ENCODE measurements at places on chromosomes 1 and 21.
A peak's percentile ranks its signal among the peaks of the same experiment; 100 is the strongest.

- no peak for DNase-seq
Observed at GRCh38 chr1:21913763-21914162, 23.3 kb downstream of the HSPG2 start.

- no peak for DNase-seq
Observed at GRCh38 chr1:24905355-24905978, 24.6 kb downstream of the RUNX3 start.

GRCh38 chr1:37704966-37705365 is 12.7 kb downstream of the CDCA8 start:
- no peak for DNase-seq

DNA sequence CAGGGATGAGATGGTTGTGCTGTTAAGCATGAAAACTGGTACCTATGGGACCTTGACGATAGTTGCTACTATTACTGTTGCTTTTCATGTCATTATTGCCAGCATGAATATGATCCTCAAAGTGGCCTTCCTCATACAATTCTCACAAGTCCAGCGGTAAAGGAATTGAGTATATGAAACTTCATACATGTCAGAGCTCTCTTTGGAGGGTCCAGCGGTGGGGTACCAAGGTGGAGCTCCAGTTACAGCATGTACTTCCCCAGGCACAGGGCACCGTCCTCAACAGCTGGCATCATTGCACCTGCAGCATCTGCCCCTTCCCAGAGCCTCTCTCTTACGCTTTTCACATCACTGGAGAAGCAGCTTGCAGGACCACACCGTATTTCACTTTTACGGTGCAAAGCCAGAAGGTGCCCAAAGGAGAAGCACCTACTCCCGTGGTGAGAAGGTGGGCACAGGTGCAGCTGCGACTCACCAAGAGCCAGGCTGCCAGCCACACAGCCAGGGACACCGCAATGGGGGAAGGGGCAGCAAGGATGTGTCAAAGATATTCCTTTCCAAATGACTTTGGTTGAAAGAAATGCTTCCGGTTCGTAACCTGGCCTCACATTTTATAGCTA is 166.4 kb upstream of the IRF2BP2 start:
- no peak for DNase-seq

GRCh38 chr1:87231703-87232367 is 96.8 kb upstream of the LMO4 start:
- no peak for DNase-seq

- DNase-seq = no peak
Observed at GRCh38 chr1:65725064-65725463, 67.6 kb upstream of the PDE4B start.

DNA sequence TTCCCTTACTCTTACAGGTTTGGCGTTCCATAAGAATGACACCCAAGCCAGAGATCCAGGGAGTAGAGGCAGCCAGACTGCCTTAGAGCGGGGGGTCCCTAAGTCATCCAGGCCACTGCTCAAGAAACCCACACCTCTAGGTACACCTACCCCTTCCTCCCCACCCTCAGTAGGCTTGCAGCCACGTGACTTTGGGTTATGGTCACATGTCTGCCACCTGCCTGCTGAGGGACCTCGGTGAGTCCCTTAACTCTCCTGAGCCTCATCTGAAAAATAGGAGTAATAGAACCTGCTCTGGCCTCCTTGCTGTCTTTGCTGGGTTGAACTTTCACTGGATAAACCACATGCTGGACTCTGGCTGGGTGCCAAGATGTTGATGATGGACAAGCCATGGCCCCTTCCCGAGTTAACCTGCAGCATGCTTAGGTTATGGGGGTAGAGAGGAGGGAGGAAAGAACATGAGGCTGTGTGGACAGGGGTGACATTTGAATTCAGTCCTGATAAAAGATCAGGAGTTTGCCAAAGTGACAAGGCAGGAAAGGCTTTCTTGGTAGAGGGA is 4.5 kb downstream of the RPS6KA1 start:
- no peak for DNase-seq

GRCh38 chr1:54794451-54795355 is 6.4 kb downstream of the TTC22 start:
- DNase-seq = peak; percentile 54

DNA sequence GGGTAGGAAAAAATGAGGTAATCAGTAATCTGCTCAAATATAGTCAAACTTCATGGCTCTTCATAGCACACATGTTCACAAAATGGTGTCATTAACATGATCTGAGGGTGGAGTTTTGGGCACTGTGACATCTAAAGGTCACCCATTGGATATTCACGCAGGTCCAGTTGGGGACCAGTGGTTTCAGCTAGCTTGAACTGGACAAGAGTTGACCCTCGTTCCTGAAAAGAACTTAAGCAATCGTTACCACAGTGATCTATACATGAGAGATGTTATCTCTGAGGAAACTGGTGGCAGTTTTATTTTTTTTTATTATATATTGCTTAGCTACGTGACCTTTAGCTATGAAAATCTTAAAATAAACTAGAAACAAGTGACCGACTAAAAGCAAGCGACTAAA is 3.0 kb upstream of the OR2C3 start:
- no peak for DNase-seq

- peak; percentile 98 for DNase-seq
Observed at GRCh38 chr1:66271216-66271903, 262.6 kb upstream of the SGIP1 start.

DNA sequence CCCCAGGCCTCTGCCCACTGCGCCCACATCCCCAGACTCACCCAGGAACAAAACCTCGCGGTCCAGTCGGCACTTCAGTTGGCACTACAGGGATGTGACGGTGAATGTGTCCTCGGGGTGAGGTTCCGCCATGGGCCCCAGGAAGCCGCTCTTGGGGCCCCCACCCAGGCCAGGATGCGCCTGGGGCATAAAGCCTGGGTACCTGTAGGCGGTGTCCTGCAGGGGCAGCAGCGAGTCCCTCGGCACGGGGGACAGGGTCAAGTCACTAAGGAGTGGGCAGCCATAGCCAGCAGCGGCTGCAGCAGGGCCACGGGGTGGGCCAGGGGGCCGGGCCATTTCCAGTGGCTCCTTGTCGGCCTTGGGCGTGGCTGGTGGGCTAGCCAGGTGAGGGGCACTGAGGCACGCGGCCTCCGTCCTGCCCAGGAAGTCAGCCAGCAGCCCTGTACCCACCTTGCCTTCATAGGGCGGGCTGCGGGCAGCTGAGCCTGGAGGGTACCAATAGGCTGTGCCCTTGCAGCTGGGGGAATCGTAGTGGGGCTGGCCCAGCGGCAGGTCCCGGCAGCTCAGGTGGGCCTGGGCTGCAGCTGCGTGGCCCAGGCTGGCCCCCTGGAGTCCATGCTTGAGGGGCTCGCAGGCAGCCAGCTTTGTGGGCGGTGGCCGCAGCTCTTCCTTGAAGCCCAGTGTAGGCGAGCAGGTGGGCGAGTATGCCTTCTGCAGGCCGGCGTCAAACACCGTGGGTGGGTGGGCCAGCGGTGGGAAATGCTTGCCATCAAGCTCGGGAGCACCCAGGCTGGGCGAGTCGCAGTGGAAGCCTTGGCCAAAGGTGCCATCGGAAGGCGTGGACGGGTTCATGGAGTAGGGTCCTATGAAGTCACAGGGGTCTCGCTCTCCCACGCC is 56.5 kb downstream of the AHDC1 start:
- no peak for DNase-seq

GRCh38 chr21:42057851-42058437 is 13.2 kb upstream of the UMODL1 start:
- DNase-seq = no peak

GRCh38 chr1:75087278-75087677 is 46.9 kb upstream of the LHX8 start:
- DNase-seq = no peak

GRCh38 chr1:52368383-52369172 is 2.6 kb upstream of the CC2D1B start:
- peak; percentile 71 for DNase-seq

DNA sequence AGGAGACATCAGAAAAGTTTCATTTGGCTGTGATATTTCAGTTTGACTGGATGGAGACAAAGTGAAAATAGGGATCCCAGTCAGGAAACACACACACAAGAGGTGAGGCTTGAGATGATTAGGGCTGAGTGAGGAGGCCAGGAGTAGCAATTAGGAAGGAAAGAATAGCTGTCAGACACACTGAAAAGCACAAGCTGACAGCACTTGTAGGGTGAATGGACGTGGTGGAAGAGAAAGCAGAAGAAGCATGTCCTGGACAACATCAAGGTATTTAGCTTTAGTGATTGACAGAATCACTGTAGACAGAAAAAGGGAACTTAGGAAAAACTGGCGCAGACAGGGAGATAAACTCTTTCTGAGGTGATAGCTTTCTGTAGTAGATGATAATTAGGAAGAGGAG is 347.7 kb downstream of the TGFB2 start:
- no peak for DNase-seq

- peak; percentile 94 for DNase-seq
Observed at GRCh38 chr1:10074059-10074851, 41.5 kb downstream of the UBE4B start.

DNA sequence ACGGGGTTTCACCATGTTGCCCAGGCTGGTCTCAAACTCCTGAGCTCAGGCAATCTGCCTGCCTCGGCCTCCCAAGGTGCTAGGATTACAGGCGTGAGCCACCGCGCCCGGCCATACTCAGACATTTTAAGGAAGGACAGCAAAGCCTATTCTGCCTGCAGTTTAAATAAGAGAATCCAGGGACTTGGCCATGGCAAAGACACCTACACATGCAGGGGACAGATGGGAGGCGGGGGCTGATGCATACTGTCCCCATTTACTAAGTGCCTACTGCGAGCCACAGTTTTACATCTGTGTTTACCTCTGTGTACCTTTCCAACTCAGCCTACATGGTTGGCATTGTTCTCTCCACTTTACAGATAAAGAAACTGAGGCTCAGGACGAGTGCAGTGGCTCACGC is 25.4 kb downstream of the LDLRAD2 start:
- no peak for DNase-seq

Data from ELR (cell line).